Epithelial cell of alveolus of lung (primary cell): ENCODE measurements at places on chromosomes 1 and 21. TPM values are rescaled to one million over a fixed set of nuclear protein-coding genes. Genes with fewer than 3 reads are reported as not detected.

Gene IL20
- not detected in 2 replicates for total RNA-seq

Gene SDHB
- total RNA-seq, result 89.2 and 111 TPM in 2 replicates

Gene B3GALT5
- 0.08 and 0.39 TPM in 2 replicates for total RNA-seq

Gene SLC30A10
- total RNA-seq, result 0.08 TPM in 1 of 2 replicates, not detected in the other

Gene ICOSLG
- total RNA-seq, result 0.40 TPM in 1 of 2 replicates, not detected in the other

Gene C1orf53
- total RNA-seq, result 1.1 and 1.8 TPM in 2 replicates

Gene PDC
- total RNA-seq, result not detected in 2 replicates

Gene CAPN8
- total RNA-seq, result 0.26 TPM in 1 of 2 replicates, not detected in the other

Gene IVL
- total RNA-seq, result not detected in 2 replicates

Gene RPTN
- total RNA-seq, result not detected in 2 replicates

Gene OR10Z1
- not detected in 2 replicates for total RNA-seq

Gene ELAPOR1
- 0.13 and 0.48 TPM in 2 replicates for total RNA-seq

Gene LCE3E
- not detected in 2 replicates for total RNA-seq

Gene PCP4
- total RNA-seq, result not detected in 2 replicates

Gene CLCA1
- total RNA-seq, result not detected in 2 replicates

Gene ENAH
- total RNA-seq, result 54.0 and 82.1 TPM in 2 replicates

Gene FOXO6
- not detected in 2 replicates for total RNA-seq

Gene UFC1
- total RNA-seq, result 52.1 and 70.3 TPM in 2 replicates

Gene RGS4
- 14.4 and 30.9 TPM in 2 replicates for total RNA-seq

Gene MIA3
- 22.8 and 32.7 TPM in 2 replicates for total RNA-seq
